Foreskin keratinocyte (primary cell): ENCODE measurements at places on chromosomes 13 and 19. TPM values are rescaled to one million over a fixed set of nuclear protein-coding genes. Genes with fewer than 3 reads are reported as not detected.
A peak's percentile ranks its signal among the peaks of the same experiment; 100 is the strongest.

The NUFIP1 gene
- total RNA-seq = 8.4 and 10.5 TPM in 2 replicates

- DNase-seq = no peak
These were observed 15.2 kb downstream of the LATS2 start for GRCh38 chr13:21046203-21046602.

DNA sequence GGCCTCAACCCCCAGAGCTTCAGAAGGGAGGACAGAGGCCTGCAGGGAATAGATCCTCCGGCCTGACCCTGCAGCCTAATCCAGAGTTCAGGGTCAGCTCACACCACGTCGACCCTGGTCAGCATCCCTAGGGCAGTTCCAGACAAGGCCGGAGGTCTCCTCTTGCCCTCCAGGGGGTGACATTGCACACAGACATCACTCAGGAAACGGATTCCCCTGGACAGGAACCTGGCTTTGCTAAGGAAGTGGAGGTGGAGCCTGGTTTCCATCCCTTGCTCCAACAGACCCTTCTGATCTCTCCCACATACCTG is 969 bp upstream of the CEACAM5 start:
- no peak for DNase-seq

The NCR1 gene
- not detected in 2 replicates for total RNA-seq

DNA sequence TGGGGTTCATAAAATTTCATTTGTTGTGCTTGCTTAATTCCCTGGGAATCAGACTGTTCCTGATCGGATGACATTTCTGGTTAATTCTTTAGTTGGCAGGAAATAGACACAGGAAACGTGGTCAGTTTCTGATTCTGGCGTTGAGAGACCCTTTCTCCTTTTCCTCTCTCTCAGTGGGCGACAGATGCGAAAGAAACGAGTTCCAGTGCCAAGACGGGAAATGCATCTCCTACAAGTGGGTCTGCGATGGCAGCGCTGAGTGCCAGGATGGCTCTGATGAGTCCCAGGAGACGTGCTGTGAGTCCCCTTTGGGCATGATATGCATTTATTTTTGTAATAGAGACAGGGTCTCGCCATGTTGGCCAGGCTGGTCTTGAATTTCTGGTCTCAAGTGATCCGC is 10.8 kb downstream of the LDLR start:
- DNase-seq = no peak

The CBARP gene
- 3.0 and 3.1 TPM in 2 replicates for total RNA-seq

GRCh38 chr19:33391631-33392249 is 18.2 kb downstream of the CEBPG start:
- DNase-seq = no peak

GRCh38 chr13:74865656-74866055 is 616.3 kb downstream of the TBC1D4 start:
- DNase-seq = no peak

The ZNF534 gene
- total RNA-seq = 0.04 TPM in 1 of 2 replicates, not detected in the other

DNA sequence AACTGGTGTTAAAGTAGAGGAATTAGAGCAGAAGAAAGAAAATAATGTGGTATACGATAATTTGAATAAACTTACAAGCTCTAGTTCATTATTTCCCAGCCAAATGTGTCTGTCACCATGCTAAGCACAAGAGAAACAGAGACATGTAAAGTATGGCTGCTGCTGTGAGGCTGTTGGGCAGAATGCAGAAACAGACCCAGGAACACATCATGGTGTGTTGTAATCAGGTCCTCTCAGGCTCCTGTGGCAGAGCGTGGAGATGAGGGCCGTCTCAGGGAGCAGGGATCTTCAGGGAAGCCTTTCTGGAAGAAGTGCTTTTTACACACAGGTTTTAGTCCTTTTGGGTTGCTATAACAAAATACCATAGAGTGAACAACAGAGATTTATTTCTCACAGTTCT is 710.7 kb upstream of the SGCG start:
- no peak for DNase-seq

- no peak for DNase-seq
These were observed 103.5 kb upstream of the SPRY2 start for GRCh38 chr13:80444240-80445015.

The NOVA2 gene
- not detected in 2 replicates for total RNA-seq

The RAB3A gene
- 0.68 and 0.85 TPM in 2 replicates for total RNA-seq

The MATK gene
- total RNA-seq = not detected in 2 replicates

The IFNL1 gene
- not detected in 2 replicates for total RNA-seq

DNA sequence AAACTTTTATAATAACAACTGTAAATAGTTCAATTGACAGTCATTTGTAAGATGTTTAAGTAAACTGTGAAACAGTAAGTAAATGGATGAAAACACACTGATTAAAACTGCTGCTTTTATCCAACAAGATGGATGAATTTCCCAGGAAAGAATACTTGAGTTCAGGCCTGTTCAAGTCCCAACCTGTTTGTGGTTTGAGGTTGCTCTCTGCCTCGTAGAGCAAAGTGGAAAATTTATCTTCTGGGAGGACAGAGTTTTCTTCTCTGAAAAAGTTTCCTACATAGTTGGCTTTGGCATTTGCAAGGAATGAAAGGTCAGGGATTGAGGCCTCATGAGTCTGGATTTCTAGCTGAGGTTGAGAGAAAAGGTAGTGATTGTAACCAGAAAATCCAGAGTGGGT is 15.2 kb upstream of the ZNF543 start:
- DNase-seq = peak; percentile 69

The ASF1B gene
- 30.4 and 37.9 TPM in 2 replicates for total RNA-seq

DNA sequence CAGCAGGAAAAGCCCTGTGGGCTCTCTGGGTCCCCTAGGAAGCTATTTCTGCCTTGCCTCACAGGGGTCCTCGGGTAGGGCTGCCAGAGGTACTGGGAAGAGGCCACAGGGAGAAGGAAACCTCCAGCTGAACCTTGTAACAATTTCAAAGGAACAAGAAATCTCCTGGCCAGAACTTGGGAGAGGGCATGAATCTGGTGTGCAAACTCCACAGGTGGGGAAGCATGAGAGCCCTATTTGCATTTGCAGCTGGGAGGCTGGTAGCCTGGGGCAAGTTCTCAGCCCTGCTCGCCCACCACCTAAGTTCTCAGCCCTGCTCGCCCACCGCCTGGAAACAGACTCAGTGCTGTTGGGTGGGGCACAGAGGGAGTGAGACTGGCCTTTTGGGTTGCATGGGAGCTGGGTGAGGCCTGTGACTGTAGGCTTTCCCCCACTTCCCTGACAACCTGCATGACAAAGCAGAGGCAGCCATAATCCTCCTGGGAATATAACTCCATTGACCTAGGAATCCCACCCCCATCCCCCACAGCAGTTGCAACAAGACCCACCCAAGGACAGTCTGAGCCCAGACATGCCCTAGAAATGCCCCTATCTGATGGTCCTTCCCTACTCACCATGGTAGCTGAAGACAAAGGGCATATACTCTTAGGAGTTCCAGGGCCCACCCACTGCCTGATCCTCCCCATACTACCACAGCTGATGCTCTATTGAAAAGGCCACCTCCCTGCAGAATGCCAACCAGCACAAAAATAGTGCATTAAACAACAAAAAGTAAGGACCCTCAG is 11.7 kb downstream of the UGGT2 start:
- DNase-seq = no peak

DNA sequence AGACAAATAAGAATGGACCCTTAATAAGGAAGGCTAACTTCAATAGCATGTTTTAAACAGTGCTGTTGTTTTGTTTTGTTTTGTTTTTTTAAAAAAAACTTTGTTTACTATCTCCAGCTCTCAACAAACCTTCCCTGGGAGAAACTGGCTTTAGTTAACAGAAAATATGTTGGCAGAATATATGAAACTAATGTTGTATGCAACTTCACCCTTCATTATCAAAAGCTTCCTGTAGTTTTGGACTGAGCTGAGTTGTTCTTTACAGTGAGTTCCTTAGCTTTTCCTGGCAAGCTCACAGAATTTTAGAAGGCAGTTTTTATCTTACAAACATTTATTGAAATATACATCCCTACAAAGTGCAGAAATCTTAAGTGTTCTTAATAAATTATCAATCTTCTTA is 2480.7 kb upstream of the PCDH20 start:
- no peak for DNase-seq

GRCh38 chr13:73061876-73062275 is 3.1 kb downstream of the KLF5 start:
- peak; percentile 88 for DNase-seq

DNA sequence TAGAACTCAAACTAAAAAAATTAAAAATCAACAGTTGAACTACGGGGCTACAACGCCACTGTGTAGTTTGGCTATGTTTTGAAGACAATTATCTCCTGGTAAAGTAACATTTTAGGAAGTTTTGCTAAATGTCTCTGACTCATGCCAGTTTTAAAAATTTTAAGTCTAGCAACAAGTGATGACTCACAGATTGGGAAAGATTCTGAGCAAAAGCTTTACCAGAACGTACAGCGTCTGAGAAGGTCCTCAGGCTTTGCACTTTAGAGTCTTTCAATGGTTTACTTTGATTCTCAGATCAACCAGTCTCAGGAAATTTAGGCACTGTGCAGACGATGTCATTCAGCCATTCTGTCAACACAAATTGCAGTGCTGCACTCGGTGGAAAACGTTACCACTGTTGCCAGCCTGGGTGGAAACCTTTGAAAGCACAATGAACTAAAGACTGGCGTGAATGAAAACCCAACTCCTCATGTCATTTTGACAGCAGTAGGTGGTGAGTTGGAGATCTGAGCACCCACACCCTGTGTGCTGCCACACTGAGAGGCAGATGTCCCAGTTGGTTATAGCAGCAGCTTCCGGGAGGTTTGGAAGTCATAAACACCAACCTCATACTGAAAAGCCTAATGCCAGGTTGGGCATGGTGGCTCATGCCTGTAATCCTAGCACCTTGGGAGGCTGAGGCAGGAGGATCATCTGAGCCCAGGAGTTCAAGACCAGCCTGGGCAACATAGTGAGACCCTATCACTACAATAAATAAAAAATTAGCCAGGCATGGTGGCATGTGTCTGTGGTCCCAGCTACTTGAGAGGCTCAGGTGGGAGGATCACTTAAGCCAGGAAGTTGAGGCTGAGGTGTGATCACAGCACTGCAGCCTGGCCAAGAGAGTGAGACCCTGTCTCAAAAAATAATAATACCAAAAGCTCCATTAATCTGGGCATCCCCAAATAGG is 6.3 kb upstream of the WTIP start:
- DNase-seq = peak; percentile 43

- DNase-seq = no peak
These were observed 5.3 kb upstream of the COLGALT1 start for GRCh38 chr19:17550076-17550667.

The ERVV-1 gene
- total RNA-seq = not detected in 2 replicates

- no peak for DNase-seq
These were observed 21.4 kb upstream of the KBTBD6 start for GRCh38 chr13:41154042-41154441.

DNA sequence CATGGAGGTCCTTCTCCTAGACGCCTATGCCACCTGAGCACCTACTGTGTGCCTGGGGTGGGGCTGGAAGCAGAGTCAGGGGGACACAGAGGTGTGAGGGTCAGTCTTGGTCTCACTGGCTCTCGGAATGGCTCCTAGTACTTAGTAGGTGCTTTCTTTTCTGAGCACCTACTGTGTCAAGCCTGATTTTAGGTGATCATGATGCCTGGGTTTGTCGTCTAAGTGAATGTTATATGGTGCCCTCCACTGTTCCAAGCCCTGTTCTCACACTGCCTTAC is 20.0 kb downstream of the MYH14 start:
- DNase-seq = no peak

The CLDND2 gene
- total RNA-seq = 0.42 TPM in 1 of 2 replicates, not detected in the other

The BCL3 gene
- 3.5 and 5.2 TPM in 2 replicates for total RNA-seq

- DNase-seq = no peak
These were observed at the start of gene HIF3A for GRCh38 chr19:46296722-46297461. Gene HIF3A (plus strand): TSS chr19:46297042. CDS start chr19:46297077, 35 bp downstream.

The SIGLEC8 gene
- total RNA-seq = not detected in 2 replicates

The SIGLECL1 gene
- not detected in 2 replicates for total RNA-seq

The ZNF536 gene
- total RNA-seq = not detected in 2 replicates

DNA sequence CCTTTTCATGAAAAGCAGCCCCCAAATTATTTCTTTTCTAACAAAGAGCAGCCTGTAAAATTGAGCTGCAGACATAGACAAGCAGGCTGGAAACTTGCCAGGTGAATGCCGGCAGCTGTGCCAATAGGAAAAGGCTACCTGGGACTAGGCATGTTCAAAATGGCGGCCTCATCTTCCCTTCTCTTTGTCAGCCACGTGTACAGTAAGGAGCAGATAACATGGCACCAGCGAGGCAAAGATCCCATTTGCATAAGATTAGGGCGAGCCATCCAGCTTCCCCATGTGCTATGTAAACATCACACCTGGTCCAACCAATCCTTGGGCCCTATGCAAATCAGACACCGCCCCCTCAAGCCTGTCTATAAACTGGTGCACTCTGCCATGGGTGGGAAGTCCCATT is 31.2 kb upstream of the CACNA1A start:
- DNase-seq = no peak

The OSCAR gene
- 0.11 and 0.20 TPM in 2 replicates for total RNA-seq

The ZNF470 gene
- total RNA-seq = 2.9 and 3.1 TPM in 2 replicates

The CEACAM8 gene
- total RNA-seq = not detected in 2 replicates

The PRRG2 gene
- 5.9 and 6.6 TPM in 2 replicates for total RNA-seq

GRCh38 chr13:104632736-104633135 is 1566.5 kb upstream of the SLC10A2 start:
- no peak for DNase-seq

- DNase-seq = no peak
These were observed 126.0 kb upstream of the VSTM2B start for GRCh38 chr19:29399804-29400203.

DNA sequence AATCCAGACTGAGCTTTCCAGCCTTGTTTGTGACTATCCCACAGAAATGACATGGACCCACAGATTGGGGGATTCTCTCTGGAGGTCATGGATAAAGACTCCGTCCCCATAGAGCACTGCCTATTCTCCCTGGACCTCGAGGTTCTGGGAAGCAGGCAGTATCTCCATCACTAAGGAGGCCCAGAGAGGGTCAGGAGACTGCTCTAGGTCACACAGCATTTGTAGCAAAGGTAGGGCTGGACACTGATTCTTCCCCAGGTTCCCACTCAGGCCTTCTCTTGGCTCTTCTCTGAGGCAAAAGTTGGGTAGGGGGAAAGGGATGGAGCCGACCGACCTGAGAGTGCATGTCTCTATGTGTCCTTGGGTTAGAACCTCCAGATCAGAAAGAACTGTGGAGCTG is 80.9 kb downstream of the PTPRS start:
- no peak for DNase-seq

The FUZ gene
- 10.6 and 12.3 TPM in 2 replicates for total RNA-seq

DNA sequence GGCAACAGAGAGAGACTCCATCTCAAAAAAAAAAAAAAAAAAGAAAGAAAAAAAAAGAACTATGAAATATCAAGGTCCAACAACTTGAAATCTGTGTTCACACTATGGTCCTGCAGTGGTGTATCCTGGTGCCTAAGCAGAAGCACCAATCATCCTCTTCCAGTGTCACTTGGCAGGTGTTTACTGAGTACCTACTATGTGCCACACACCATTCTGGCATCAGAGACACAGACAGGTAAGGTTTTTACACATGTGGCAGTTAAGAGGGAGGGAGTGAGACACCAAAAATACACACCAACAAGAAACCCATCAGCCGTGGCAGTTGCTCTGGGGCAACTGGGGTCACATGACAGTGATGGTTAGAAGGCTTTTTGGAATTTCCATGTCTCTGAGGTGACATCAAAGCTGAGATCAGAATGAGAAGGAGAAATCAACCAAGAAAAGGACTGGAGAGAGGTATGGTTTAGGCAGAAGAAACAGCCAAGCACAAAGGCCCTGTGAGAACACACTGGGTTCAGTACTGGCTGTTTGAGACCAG is 17.6 kb downstream of the PBX4 start:
- DNase-seq = no peak

- DNase-seq = peak; percentile 28
These were observed at the start of gene RHPN2 for GRCh38 chr19:33064792-33065550. Gene RHPN2 (minus strand): TSS chr19:33064888. CDS start chr19:33064852, 36 bp downstream.

The ZNF729 gene
- total RNA-seq = not detected in 2 replicates
